Activated CD4-positive, alpha-beta T cell treated with anti-CD3 and anti-CD28 coated beads for 1 hour (primary cell): ENCODE measurements at places on chromosomes 5 and 9.

- DNase-seq = no peak
Observed at GRCh38 chr5:109723606-109724005, 33.9 kb downstream of the MAN2A1 start.

- DNase-seq = no peak
Observed at GRCh38 chr5:151218177-151218576, 5.7 kb downstream of the CCDC69 start.

DNA sequence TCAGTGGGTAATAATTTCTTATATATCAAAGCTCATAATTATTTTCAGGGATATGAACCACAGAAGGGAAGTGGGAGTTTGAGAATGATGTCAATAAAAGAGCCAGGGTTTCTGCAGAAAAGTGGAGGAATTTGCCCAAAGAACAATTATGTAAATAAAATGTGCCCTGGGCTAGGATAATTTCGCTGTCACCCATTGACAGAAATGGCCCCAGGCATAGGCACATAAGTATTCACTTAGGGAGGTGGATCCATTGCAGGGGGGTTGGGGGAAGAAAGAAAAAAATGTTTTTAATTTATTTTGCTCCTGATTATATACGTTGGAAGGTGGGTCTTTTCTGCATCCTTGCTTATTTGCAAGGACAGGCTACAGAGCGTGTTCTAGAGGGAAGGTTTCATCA, 135.1 kb upstream of the IRX2 start:
- DNase-seq = no peak

GRCh38 chr5:53482717-53483638, 2.5 kb downstream of the FST start:
- DNase-seq = peak; percentile 11

DNA sequence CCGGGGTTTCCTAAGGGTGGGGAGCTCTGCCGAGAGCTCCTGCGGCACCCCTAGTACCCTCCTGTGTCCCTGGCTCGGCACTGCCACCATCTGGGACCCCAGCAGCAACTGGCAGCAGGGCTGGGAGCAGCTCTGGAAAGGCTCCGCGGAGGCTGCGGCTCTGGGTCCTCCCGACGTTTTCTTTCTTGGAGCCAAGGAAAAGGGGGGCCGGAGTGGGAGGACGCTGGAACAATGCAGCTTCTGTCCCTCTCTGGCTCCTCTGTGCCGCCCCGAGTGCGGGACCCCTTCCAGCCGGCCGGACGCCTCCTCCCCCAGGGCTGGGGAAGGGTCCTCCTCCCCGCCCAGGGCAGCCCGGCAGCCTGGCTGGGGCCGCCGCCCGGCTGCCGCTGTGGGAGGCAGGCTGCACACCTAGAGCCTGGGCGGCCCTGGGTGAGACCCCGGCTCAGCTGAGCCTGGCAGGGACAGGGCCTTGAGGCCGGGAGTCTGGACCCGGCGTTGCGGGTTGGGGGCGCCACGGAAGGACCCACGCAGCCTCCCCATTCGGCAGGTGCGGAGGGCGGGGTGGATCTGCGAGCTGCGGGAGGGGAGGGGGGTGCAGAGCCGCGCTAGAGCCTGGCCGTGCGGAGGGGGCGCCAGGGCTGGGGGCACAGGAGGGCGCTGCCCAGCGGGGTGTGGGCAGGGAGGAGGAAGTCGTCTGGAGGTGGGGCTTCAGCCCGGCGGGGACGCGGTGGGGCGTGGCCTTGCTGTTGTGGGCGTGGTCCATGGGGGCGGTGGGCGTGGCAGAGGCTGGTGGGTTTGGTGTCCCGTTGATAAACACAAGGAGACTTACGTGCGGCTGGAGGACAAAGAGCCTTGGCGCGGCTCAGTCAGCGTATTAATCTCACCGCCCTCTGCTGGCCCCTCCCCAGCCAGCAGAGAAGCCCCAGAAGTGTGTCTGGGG, 15.1 kb downstream of the GPSM1 start:
- peak; percentile 47 for DNase-seq

DNA sequence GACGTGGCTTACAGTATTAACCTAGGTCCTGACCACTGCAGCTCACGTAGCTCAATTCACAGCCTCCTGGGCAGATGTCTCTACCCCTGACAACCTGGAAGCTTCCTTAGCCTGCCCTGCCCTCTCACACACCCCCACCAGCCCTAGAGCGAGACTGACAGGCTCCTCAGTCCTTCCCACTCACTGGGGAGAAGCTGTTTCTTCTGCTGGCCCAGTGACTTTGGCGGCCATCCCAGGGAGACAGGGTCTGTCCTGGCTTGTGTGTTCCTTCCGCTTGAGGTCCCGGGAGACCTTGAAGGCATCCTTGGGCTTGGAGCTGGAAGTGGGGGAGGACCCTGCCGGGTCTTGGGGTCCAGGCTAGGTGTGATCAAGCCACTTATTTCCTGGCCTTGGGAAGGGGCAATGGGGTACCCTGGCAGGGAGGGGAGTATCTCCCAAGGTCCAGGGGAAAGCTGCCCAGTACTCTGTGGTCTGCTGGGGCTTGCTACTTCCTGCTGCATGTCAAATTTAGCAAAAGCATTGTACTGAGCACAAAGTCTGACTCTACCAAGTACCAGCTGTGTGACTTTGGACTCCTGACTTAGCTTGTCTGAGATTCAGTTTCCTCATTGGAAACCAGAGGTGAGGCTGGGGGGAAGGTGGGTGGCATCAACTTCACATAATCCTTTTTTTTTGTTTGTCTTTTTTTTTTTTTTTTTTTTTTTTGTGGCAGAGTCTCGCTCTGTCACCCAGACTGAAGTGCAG, 1.9 kb downstream of the MIGA2 start:
- no peak for DNase-seq

- DNase-seq = no peak
Observed at GRCh38 chr5:153456354-153456753, 34.1 kb upstream of the GRIA1 start.

DNA sequence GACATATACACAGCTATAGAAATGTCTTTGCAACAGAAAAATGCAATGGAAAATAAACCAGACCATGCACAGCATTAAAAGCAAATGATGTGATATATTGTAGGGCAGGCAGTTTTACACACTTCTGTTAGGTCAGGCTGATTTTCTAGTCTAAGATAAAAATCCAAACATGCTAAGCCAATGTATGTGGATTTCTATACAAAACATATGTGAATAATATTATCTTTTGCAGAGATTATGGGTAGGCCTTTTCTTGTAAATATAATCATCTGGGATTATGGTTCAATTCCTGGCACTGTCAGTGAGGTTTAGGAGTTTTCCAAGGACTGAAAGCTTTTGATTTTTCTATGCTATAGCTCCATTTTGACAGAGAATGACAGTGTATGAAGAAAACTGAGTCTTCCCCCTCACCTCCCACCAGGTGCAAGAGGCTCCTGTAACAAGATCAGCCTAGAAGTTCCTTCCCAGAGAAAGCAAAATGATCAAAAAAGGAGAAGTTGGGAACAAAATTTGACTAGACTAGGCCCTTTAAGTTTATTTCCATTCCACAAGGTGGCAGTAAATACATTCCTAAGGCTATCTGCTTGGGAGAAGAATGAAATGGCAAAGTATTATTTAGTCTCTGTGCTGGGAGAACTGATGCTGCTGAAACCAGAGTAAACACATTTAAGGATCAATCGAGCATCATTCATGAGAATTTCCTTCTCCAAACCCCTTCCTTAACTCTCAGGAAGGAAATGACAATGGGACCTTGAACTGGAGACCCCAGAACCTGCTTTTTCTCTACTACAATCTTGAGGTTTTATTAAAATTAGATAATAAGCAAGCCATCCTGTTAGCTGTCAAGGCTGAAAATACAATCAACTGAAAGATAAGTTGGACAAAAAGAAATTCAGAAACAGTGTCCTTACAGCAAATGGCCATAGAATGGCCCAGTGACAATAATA, 133.0 kb upstream of the TUT7 start:
- DNase-seq = no peak

GRCh38 chr5:96259151-96259772, 173.8 kb downstream of the PCSK1 start:
- DNase-seq = no peak

DNA sequence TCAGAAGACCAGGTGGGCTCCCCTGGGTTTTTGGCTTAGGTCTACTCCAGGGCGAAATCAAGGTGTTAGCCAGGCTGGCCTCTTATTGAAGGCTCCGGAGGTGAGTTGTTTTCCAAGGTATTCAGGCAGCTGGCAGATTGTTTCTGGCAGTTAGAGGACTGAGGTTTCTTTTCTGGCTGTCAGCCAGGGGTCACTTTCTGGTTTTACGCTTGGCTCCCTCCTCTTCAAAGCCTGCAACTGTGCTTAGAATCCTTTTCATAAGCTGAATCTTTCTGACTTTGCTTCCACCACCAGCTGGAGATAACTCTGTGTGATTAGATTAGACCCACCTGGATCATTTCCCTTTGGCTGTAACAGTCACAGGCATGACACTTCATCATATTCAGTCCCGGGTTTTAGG, 24.6 kb downstream of the RFK start:
- no peak for DNase-seq

- no peak for DNase-seq
Observed at GRCh38 chr9:16794871-16795639, 75.4 kb downstream of the BNC2 start.
